Uterus (tissue), 4 donors: ENCODE measurements at places on chromosomes 13 and 19. TPM values are rescaled to one million over a fixed set of nuclear protein-coding genes. Genes with fewer than 3 reads are reported as not detected.

DNA sequence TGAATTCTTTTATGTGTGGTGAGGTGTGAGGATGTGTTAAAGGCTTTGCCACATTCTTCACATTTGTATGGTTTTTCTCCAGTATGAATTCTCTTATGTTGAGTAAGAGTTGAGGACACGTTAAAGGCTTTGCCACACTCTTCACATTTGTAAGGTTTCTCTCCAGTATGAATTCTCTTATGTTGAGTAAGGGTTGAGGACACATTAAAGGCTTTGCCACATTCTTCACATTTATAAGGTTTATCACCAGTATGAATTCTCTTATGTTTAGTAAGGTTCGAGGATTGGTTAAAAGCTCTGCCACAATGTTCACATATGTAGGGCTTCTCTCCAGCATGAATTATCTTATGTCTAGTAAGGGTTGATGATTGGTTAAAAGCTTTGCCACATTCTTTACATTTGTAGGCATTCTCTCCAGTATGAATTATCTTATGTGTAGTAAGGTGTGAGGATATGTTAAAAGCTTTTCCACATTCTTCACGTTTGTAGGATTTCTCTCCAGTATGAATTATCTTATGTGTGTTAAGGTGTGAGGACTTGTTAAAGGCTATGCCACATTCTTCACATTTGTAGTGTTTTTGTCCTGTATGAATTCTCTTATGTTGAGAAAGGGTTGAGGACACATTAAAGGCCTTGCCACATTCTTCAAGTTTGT, 27.1 kb downstream of the ZNF724 start:
- H3K36me3 ChIP-seq, result no peaks in the 10 kb centered on the region
- H3K27me3 ChIP-seq, result no peaks in the 10 kb centered on the region
- no peak overlapping the region for H3K27ac ChIP-seq
- H3K4me1 ChIP-seq, result no peaks in the 10 kb centered on the region

DNA sequence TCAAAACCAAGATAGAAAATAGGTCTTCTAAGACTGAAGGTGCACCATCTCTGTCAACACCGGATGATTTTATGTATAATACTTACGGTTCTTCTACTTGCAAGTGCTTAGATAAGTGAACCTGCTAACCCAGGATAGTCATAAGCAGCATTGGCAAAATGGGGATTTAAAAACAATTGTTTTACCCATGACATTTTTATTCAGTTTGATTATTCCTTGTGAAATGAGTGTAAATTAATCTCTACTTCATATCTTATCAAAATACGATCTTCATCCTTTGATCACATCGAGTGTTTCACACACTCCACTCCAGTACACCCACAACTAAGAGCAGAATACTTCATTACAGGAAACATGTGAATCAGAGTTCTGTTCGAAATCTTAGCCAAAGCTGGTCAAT, 23.0 kb upstream of the MTRF1 start:
- H3K27ac ChIP-seq, result no peak overlapping the region
- no peaks in the 10 kb centered on the region for H3K4me1 ChIP-seq
- H3K4me3 ChIP-seq, result no peak overlapping the region

PRRG2 gene
- total RNA-seq, result 0.95 TPM

RDH8 gene
- not detected for total RNA-seq

PODNL1 gene
- not detected for total RNA-seq

CNFN gene
- total RNA-seq, result not detected

PRSS57 gene
- not detected for total RNA-seq
